ENCODE measurements at places on chromosomes 2 and 18.

DNA sequence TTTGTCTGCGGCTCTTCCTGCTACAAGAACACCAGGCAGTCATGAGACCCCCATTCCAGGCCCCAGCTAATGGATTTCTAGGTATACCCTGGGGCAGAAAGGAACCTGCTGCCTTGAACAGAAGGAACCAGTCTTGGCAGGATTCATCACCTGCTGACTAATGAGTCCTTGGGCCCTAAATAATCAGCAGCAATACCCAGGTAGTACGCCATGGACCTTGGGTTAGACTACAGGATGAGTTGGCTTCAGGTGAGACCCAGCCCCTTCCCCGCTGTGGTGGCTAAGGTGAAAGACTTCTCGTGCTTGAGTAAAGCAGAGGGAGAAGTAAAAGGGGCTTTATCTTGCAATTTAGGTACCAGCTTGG lies 105.0 kb downstream of the SPIRE1 start:
- no peak for DNase-seq

- no peak for DNase-seq
These were observed 15.9 kb upstream of the CPS1 start for GRCh38 chr2:210540471-210540870.

- no peak for DNase-seq
These were observed 107.1 kb downstream of the LYPD6B start for GRCh38 chr2:149145314-149146295.

DNA sequence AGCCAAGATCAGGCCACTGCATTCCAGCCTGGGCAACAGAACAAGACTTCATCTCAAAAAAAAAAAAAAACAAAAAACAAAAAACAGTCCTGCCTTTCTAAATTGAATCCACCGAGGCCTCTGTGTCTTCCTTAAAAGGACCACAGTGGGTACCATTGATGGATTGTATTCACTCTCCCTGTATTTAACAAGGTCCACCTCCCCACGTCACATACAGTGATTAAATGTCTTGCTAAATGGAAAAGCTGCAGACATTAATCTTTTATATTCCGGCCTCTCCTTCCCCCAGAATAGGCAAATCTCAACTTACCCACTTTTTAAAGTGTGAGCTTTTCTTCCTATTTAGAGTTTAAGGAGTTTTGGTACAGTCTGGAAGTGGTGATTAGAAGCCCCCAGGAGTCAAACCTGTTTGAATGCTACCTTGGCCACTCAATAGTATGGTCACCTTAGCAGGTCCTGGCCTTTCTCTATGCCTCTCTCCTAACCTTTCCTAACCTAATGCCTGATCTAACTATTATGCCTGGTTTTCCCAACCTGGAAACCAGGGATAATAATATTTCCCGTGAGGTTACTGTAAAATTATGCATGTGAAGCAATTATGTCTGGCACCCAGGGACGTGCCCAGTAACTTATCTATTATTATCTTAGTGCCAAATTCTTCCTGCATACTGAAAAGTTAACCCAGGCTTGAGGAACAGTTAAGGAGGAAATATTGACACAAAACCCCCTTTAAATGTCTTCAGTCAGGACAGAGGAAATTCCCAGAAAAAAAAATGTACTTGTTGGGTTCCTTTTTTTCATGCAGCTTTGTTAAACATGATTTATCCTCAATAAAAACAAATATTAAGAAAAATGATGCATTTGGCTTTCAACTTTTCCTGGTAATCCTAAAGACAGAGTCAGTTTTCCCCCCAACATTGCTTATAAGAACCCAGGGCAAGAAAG lies 3.1 kb downstream of the NFE2L2 start:
- no peak for DNase-seq

- no peak for DNase-seq
These were observed 272.8 kb downstream of the FIGN start for GRCh38 chr2:163462993-163463392.

Data from sciatic nerve (tissue), 2 donors.